SIG-M5 (cell line): ENCODE measurements at places on chromosomes 5 and 9.

GRCh38 chr9:91073811-91074771, 272.5 kb downstream of the SYK start:
- DNase-seq: no peak

DNA sequence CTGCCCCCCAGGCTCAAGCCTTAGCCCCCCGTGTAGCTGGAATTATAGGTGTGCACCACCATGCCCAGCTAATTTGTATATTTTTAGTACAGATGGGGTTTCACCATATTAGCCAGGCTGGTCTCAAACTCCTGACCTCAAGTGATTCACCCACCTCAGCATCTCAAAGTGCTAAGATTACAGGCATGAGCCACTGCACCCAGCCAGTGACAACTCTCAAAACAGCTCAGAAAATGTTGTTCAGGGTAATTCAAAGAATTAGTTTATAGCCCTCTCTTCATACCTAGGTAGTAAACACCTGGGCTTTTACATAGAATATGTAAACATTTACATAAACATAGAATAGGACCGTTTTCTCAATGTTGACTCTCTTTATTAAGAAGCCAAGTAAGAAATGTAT, 168.7 kb downstream of the ENC1 start:
- DNase-seq: no peak

DNA sequence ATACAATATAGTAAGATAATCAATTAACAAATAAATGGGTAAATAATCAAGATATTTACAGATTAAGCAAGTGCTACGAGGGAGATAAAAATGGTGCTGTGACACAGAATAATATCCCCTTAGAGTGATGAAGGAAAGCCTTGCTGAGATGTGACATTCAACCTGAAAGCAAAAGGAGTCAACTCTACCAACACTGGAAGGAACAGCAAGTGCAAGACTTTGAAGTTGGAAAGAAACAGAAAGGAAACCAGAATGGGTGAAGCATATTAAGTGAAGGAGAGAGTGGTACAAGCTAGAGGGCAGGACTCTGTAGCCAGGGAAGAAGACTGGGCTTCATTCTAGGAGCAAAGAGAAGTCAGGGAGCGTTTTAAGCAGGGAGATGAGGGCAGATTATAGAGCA, 12.2 kb upstream of the MEGF9 start:
- DNase-seq: no peak

DNA sequence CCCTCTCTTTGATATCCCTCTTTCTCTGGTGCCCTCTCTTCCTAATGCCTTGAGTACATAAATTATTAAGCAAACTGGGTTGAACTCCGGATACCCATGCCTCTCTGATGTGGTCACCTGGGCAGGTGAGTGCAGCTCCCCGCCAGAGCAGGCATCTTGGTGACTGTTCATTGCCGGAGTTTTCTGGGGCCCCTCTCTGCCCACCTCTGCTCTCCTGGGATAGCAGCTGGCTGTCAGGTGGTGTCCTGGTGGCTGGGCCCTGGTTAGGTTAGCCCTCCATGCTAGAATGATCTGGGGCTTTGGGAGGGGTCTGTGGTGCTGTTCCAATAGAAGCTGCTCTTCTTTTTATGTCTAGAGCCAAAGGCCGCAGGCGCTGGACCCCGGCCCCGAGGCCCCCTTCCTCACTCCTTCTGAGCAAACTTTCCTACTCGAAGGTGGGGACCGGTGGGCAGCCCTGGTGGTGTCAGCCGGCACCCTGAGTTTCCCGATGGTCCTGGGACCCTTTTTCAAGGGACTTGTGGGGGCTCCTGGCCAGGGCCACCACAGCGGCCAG, 4.9 kb upstream of the SCGB3A1 start:
- no peak for DNase-seq

DNA sequence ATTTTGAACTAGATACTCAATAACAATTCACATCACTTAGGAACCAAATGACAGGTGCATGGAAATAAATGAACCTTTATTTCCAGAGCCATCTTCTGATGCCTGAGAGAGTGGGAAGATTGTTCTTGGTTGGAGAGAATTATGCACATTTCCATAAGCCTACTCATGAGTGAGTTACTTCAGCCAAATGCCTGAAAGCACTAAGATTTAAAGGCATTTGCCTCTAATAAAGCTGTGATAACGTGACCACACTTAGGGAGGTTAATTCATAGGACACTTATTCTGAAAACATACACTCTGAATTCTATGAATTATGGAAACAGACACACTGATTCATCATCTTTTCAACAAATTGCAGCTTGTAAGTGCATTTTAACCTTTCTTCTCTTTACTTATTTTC, 40.0 kb downstream of the KCTD16 start:
- no peak for DNase-seq

- no peak for DNase-seq
These were observed 158.2 kb downstream of the MACROH2A1 start for GRCh38 chr5:135240781-135241360.

DNA sequence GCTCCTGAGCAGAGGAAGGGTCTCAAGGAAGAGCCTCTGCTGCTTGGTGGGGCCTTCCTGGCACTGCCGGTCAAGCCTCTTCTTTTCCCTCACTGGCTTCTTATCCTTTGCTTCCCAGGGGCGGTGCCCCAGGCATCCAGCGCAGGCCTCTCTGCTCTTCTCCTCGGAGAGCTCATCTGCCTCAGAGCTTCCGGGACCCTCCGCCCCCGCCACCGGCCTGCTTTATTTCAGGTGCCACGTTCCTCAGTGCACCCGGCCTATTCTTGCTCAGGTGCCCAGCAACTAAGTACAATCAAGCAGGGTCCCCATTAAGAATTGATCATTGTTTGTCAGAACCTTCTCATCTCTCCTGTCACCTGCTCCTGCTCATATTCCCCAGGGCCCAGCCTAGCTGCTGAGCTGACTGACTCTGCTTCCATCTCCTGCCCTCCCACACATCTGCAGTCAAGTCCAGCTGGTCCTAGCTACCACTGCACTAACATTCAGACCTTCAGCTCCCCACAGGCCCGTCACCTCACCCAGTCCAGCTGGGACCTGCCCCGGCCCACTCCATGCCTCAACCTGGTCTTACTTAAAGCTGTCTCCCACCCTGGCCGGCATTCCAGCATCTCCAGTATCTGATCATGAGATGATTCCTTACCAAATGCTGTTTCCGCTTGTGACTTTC, 114.3 kb upstream of the BOD1 start:
- DNase-seq: no peak
